ENCODE measurements at places on chromosomes 6 and 20.

DNA sequence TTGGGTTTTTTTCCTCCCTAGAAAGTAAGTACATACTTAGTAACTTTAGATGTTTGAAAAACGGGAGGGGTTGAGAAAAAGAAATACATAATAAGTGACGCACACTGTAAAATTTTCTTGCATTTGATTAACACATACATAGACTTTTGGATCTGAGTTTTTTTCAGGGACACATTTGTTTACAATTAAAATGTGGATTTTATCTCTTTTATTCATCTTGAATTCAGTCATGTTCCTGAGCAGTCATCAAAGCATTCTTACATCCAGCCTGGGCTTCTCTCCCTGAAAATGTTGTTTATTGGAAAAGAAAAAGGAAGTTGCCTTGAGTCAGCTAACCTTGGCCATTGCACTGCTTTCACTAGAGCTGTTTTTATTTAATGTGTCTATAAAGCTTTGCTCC is 8.7 kb upstream of the RPP40 start:
- no peaks in the 10 kb centered on the region for H3K36me3 ChIP-seq
- no peaks in the 10 kb centered on the region for H3K4me1 ChIP-seq
- H3K27me3 ChIP-seq, result no peaks in the 10 kb centered on the region
- H3K4me3 ChIP-seq, result no peak overlapping the region

- no peak overlapping the region for H3K27ac ChIP-seq
- peaks cover 57% of the 10 kb centered on the region for H3K36me3 ChIP-seq
- no peaks in the 10 kb centered on the region for H3K27me3 ChIP-seq
Observed at GRCh38 chr20:3014662-3015061, 28.8 kb upstream of the GNRH2 start.

- no peak overlapping the region for H3K4me3 ChIP-seq
- no peaks in the 10 kb centered on the region for H3K27me3 ChIP-seq
- no peaks in the 10 kb centered on the region for H3K4me1 ChIP-seq
- H3K27ac ChIP-seq, result no peak overlapping the region
- peaks cover 25% of the 10 kb centered on the region for H3K36me3 ChIP-seq
Observed at GRCh38 chr6:138441965-138442364, 37.9 kb downstream of the HEBP2 start.

DNA sequence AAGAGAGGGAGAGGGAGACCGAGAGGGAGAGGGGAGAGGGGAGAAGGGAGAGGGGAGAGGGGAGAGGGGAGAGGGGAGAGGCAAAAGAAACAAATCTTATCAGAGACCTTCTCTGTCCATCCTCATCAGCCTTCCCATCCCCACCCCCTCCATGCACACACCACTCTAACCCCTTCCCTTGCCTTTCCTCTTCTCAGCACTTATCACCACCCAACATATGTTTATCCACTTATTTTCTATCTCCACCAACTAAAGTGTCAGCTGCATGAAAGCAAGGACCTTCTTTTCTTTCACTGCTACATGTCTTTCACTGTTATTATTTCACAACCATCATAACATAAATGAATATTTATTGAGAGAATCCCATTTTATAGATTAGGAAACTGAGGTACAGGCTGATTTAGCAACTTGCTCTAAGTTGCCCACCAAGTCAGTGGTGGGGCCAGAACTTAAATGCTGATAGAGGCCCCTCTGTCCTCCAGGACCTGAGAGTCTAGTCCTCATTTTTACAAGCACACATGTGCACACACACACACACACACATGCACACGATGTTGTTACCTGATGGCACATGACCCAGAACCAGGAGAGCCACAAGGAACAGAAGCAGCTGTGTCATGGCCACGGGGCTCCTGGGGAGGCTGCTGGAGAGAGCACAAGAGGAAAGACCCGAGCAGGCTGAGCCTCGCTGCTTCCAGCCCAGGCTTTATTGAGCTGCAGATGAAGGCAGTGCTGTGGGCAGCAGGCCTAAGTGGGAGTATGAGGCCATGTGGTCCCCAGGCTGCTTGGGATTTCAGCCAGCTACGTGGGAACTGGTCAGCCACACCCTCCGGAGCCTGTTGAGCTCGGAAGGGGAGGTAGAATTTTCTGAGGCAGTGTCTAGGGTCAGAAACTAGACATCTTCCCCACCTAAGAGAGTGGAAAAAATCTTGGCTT is 2.3 kb downstream of the DEFB124 start:
- H3K4me1 ChIP-seq, result no peaks in the 10 kb centered on the region
- H3K4me3 ChIP-seq, result no peak overlapping the region
- no peak for DNase-seq
- no peaks in the 10 kb centered on the region for H3K27me3 ChIP-seq

- no peaks in the 10 kb centered on the region for H3K4me1 ChIP-seq
- H3K27me3 ChIP-seq, result no peaks in the 10 kb centered on the region
- DNase-seq, result no peak
- H3K36me3 ChIP-seq, result no peaks in the 10 kb centered on the region
- H3K27ac ChIP-seq, result no peak overlapping the region
- no peak overlapping the region for H3K4me3 ChIP-seq
Observed at GRCh38 chr6:95185874-95186273, 391.5 kb upstream of the MANEA start.

GRCh38 chr20:50582092-50582491 is 71.9 kb downstream of the PTPN1 start:
- H3K4me1 ChIP-seq, result no peaks in the 10 kb centered on the region
- no peak overlapping the region for H3K4me3 ChIP-seq
- H3K36me3 ChIP-seq, result peaks cover 75% of the 10 kb centered on the region
- H3K27ac ChIP-seq, result no peak overlapping the region
- H3K27me3 ChIP-seq, result no peaks in the 10 kb centered on the region
- DNase-seq, result no peak

GRCh38 chr6:71582820-71583219 is 294.2 kb downstream of the OGFRL1 start:
- no peak for DNase-seq
- H3K27me3 ChIP-seq, result no peaks in the 10 kb centered on the region
- H3K4me3 ChIP-seq, result no peak overlapping the region
- H3K27ac ChIP-seq, result no peak overlapping the region

- DNase-seq, result no peak
- H3K27me3 ChIP-seq, result peaks cover 25% of the 10 kb centered on the region
- H3K27ac ChIP-seq, result no peak overlapping the region
- no peaks in the 10 kb centered on the region for H3K36me3 ChIP-seq
- H3K4me1 ChIP-seq, result no peaks in the 10 kb centered on the region
Observed at GRCh38 chr20:55415567-55416142, 589.7 kb downstream of the CBLN4 start.
